ENCODE measurements at places on chromosomes 1 and 21.
A peak's percentile ranks its signal among the peaks of the same experiment; 100 is the strongest.

DNA sequence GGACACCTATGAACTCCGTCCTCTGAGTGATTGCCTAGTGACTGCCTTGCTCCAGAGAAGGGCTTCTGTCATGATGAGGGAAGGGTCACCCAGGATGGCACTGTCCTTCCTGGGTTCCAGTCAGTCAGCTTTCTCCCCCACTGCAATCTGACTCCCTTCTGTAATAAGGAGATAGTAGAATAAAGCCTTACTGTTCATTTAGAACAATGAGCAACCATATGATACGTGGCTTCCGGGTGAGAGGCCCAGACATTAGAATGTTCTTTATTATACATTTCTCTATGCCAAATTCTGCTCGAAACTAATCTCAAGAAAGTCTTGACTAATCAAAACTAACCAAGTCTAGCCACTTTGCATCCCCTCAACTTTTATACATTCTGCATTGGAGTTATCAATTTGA, 8.5 kb upstream of the MTMR11 start:
- DNase-seq: no peak

DNA sequence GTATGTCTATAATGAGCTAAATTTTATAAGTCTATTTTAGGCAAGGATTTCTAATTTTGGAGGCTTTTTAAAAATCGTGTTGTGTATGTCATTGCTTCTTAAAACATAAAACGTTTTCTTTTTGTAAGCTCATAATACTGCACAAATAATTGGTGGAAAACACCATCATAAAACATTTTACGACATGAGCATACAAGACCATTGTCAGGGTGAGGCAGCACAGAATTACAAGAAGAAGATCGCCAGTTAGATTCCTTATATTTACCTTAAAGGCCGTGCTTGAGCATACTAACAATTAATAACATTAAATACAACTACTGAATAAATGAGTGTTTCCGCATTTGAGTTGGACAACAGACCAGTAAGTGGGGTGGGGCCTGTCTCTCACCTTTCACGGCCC, 19.1 kb upstream of the LMX1A start:
- DNase-seq: no peak

DNA sequence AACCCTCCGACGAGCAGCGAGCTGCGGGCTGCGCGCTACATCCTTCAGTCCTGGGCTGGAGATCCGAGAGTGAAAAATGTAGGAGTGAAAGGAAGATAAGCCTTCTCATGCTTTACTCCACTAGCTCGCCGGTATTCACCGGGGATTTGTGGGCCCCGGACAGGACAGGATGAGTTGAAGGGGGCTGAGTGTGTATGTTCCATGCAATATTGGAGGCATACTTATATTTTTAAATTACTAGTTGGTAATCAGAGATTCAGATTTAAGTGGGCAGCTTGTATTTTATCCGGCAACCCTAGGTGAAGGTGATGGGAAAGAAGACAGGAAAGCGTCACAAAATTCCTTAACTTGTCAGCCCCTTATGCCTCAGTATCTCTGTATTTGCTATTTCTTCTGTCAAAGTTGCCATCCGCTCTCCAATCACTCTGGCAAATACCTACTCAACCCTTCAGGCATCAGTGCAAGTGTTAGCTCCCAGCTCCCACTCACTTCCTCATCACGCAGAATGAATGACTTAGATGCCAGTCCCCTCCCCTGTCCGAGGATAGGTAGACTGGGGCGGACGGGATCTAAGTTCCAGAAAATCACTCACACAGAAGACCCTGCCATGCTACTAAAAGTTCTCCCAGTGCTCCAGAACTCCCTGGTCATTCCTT, 503 bp upstream of the PIGM start:
- no peak for DNase-seq

DNA sequence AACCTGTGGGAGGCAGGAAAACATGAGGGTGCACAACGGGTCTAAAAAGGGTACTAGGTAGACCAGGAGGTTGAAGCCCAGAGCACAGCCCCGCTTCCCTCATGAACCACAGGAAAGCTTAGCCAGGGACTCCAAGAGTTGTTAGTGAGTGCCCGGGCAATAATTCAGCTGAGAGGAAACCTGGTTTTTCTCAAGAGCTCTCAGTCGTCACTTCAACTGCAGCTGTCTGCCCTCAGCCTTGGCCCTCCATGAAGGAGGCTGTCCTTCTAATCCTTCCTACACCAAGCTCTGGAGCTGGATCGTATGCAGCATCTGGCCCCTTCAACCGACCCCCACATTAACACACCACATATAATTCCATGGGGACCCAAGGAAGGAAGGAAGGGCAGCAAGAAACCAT, 77.0 kb upstream of the BACE2 start:
- no peak for DNase-seq

DNA sequence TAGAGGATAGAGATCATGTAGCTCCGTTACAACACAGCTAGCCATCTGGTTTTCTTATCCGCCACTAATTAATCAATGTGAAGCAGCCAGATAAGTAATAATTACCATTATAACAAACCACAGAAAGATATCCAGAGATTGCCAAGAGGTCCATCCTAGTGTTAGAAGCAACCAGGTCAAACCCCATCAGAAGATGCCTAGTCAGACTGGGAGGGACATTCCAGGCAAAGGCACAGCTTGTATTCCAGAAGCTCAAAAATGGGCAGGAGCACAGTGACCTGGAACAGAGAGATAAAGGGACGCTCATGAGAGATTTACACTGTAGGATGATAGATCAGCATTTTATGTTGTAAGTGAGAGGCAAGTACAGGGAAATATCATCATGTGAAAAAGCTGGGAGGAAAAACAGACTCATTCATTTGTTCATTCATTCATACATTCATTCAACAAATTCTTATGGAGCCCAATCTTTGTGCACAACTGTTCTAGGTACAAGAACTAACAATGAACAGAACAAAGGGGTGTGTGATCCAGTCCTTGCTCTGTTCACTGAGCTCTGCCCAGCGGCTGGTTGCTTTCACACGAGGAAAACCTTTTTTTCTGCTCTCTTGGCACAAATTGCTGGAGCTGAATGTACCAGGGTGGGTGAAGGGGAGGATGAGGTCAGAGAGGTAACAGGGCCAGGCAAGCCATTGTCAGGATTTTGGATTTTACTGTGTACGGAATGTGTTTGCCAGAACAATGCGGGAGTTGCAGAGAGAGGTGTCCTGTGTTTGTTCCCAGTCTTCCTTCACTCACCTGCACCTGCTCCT, 240.8 kb upstream of the FGGY start:
- DNase-seq: no peak

GRCh38 chr1:209844695-209845407, 17.1 kb downstream of the UTP25 start:
- DNase-seq: no peak

- peak; percentile 31 for DNase-seq
These were observed 148.2 kb downstream of the PTPRU start for GRCh38 chr1:29384496-29385015.

GRCh38 chr21:35014302-35015041, 34.6 kb downstream of the RUNX1 start:
- DNase-seq: no peak

- DNase-seq: no peak
These were observed 18.7 kb upstream of the SLAMF6 start for GRCh38 chr1:160541622-160542302.

- no peak for DNase-seq
These were observed 10.1 kb upstream of the SERBP1 start for GRCh38 chr1:67440339-67440738.

GRCh38 chr1:38083541-38083940, 36.9 kb upstream of the POU3F1 start:
- no peak for DNase-seq

DNA sequence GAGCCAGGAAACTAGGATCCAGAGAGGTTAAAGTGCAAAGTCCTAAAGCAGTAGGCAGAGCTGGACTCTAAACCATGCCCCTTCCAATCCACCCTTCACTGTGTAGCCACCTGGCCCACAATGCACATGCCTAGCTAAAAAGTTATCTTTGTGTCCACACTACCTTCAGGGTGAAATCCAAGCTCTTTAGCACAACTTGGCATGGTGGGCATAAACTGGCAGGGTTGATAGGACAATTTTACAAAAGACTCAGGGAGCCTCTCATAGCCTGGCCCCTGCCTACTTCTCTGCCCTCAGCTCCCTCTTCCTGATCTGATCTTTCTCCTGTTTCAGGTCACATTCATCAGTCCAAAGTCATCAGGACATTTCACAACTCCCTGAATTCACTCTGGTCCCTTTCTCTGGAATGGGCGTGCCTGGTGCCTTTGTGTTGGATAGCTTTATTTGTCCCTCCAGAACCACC, 513.9 kb downstream of the OMA1 start:
- no peak for DNase-seq

- no peak for DNase-seq
These were observed 2.1 kb downstream of the EVA1B start for GRCh38 chr1:36321119-36321951.

- no peak for DNase-seq
These were observed 2.9 kb downstream of the CYYR1 start for GRCh38 chr21:26570203-26570602.

GRCh38 chr1:162035241-162035640, 11.6 kb upstream of the OLFML2B start:
- DNase-seq: no peak

DNA sequence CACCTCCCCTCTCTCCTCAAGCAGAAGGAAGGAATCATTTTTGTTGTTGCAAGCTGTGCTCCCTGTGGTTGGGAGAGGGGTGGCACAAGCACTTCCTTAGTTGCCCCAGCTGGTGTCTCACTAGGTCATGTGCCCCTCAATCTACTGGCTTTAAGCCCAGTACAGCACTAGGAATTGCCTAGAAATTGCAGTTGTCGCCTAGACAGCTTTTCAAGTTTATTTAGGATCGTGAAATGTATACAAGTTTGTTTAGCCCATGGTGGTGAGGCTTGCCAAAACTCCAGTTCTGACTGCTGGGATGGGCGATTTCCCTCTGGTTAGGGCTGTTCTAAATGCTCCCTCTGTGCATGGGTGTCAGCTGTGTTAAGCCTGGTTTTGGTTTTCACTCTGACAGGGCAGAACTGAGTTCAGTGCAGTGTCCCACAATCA, 126.8 kb upstream of the ZNF644 start:
- no peak for DNase-seq

DNA sequence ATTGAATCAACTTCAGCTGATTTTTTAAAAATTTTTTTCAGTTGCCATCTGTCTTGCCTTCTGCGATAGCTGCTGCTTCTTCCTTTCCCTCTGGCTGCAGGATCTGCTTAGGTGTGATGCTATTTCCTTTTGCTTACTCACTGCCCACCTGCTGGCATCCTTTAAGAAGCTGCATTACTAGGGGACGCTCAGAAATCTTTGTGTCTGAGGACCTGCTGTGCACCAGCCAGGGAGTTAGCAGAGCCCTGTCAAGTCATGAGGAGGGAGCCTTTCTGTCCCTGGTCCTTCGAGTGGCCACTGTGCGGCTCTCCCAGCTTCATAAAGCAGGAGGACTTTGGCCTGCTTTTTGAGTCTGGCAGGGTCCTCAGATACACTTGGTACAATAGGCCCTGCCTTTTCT, 327.8 kb downstream of the USH2A start:
- no peak for DNase-seq

- DNase-seq: no peak
These were observed 6.5 kb downstream of the PARS2 start for GRCh38 chr1:54757833-54758232.

- no peak for DNase-seq
These were observed 25.0 kb downstream of the ZBTB8B start for GRCh38 chr1:32489774-32490454.

DNA sequence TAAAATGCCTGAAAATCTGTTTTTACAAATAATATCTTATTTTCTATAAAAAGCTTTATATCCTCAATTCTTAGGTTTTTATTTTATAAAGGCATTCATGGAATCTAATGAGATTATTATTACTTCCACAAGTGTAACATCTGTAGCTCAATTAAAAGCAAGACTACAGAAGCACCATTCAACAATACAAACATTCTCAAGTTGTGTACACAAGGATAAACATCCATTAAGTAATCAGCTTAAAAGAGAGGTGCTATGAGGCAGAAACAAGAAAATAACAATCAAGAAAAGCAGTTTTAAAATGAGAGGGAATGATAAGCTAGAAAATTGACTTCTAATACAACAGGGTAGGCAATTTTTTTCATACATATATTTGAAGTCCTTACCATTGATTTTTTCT, 326.1 kb downstream of the MRPL39 start:
- DNase-seq: no peak

GRCh38 chr1:234315091-234315541, 58.1 kb upstream of the COA6 start:
- peak; percentile 62 for DNase-seq

DNA sequence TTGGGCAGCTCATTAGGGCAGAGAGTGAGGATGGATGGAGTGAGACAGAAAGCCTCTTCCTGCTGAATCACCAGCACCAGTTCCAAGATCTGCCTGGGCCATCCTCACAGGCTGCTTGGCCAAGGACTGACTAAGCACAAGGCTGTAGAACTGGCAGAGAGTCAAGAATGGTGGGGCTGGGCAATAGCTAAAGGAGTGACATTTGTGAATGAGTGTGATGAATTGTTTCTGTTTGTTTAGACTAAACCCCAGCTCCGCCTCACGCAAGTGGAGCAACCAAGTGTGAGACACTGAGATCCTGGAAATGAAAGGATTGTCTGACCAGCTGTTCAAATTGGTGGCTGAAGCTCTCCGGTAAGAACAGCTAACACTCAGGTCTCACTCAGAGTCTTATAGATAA, 38.6 kb downstream of the BRINP2 start:
- DNase-seq: no peak

DNA sequence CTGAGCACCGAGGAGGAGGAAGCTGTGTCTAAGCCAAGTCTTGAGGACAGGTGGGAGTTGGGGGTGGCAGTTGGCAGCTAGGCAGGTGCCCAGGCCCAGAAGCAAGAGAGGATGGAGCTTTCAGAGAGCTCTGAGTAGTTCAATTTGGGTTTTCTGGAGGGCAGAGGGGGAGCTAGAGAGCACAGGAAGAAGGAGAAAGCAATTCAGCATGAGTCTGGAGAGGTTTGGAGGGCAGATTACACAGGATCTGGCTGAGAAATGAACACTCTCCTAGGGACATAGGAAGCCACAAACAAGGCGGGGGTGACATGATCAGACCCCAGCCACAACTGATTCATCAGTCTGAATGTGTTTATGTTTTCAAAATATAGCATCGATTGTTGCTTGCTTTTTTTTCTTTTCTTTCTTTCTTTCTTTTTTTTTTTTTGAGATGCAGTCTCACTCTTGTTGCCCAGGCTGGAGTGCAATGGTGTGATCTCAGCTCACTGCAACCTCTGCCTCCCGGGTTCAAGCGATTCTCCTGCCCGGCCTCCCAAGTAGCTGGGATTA, 23.8 kb downstream of the PTPRF start:
- peak; percentile 50 for DNase-seq

- DNase-seq: no peak
These were observed 167.8 kb downstream of the PATJ start for GRCh38 chr1:61910035-61910434.

Measured in activated CD8-positive, alpha-beta memory T cell treated with anti-CD3 and anti-CD28 coated beads, Interleukin-2, amount 10 ng/mL, durations not matched to agents 7 days and 5 days (primary cell).